ENCODE measurements at places on chromosomes 6 and 20.

GRCh38 chr6:154960299-154960843, 34.7 kb upstream of the TIAM2 start:
- DNase-seq = no peak

DNA sequence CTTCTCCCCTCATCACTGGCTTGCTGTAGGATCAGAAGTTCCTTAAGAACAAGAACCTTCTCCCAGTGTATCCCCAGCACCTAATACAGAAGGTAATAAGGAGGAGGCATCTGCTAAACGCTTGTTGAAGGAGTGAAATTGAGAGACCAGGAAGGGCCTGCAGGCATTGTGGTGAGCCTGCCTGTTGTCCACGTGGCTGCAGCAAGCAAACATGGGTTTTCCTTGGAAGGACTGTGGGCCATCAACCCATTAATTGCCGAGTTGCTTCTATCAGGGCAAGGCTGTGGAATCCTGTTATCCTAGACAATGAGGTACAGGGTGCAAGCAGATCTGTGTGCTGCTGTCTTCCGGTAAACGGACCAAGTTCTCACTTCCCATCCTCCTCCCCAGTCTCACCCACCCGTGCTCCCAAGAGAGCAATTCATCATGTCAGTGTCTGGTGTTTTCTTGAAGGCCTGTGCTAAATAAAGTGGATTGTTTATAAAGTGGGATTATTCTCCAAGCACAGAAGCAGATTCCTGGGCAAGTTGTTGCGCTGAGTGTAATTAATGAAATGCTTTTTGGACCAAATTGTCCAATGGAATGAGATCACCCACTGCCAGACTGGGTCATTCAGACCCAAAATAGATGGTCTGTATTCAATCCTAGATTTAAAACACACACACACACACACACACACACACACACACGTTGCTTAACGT, 164.6 kb upstream of the CDYL start:
- DNase-seq = no peak

GRCh38 chr6:101231606-101232235, 161.8 kb upstream of the GRIK2 start:
- no peak for DNase-seq

GRCh38 chr6:28615955-28616747, 90.5 kb downstream of the GPX5 start:
- DNase-seq = no peak

GRCh38 chr20:51871943-51872342, 69.6 kb upstream of the SALL4 start:
- no peak for DNase-seq

- DNase-seq = peak; percentile 38
Measured at GRCh38 chr20:50844430-50845100, 49.7 kb downstream of the BCAS4 start.

DNA sequence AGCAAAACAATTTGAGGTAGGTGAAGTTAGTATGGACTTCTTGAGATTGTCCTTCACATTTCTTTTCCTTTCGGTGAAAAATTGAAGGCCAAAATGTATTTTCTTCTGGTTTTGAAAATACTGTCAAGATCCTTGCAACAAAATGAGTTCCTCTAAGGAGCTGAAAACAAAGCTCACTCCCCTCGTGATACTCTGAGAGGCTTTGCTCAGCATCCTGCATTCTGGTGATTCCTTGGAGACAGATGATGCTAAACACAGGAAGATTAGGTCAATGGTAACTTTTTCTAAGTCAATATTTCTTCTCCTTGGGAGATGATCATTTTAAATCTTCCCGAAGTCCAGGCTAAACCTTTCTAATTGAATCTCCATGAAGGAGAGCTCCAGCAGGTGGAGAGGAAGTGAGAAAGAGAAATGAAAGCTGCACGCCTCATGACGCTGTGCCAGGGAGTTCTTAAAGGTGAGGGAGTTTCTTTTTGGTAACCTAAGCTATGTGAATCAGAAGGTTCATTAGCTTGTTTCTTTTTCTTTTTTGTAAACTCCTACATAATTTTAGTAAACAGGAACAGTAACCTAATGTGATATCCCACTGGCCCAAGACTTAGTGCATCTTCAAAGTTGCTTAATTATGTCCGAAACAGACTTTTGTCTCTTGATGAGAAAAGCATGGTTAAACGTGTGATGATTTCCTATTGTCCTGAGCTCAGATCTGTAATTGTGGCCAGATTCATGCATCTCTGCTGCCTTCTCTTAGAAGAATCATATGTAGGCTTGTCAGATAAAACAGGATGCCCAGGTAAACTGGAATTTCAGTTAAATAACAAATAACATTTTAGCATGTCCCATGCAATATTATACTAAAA, 15.0 kb downstream of the ESR1 start:
- DNase-seq = no peak

DNA sequence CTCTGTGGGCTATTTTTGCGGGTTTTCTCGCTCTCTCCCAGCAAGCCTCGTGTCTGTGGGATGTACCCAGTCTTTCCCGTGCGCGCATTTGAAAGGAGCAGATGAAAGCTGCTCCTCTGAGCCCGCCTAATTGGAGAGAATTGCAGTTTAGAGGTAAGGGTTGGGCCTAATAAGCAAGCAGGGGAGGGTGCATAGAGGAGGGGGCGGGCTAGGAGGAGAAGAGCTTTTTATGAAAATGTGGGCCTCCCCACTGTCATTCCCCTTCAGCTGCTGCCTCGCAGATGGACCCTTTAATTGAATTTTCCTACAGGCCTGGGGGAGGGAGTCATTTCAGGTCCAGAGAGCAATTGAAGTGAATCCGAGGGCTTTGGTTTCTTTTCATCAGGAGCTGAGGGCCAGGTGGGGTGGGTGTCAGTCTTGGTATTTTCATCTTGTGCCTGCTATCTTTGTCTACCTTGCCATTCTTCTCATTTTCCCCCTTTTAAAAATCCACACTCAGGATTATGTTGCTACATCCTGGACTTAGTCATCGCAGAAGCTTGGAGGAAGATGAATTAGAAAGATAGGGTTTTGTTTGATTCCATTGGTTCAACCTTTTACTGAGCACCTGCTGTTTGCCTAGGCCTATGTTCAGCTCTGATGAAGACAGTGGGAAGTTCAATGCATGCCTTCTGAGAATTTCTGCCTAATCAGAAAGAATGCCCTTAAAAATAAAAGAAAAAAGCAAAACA, 423.4 kb downstream of the CD83 start:
- no peak for DNase-seq

DNA sequence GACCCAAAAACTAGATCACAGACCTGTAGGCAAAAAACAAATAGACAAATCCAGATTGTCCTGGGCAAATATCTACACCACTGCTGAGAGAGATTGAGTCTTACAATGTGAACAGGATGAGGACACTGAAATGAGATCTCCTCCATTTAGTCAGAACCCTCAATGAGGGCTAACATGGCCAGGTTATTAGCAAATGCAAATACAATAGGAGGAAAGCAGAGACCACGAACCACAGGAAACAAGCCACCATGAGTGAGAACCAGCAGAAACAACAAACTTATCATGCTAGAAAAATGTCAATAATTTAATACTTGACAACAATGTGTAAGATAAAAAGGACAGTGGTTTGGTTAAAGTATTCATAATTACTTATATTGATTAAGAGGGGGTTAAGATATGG, 162.8 kb downstream of the SYNE1 start:
- DNase-seq = no peak

DNA sequence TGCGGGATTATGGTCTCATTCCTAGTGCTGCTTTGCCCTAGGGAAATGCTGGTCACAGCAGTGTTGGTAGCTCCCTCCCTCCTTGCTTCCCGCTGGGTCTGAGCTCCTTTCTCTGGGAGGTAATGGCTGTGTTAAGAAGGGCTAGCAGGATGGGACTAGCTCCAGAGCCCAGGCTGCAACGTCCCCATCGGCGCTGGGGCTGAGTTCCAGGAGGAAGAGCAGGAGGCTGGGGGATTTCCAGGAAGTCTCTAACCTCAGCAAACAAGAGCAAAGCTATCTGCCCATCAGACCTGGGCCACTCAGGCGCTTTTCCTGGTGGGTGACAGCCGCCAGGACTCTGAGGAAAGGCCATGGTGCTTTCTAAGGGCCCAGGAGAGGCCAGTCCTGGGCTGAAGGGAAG, 174.2 kb downstream of the DLL1 start:
- no peak for DNase-seq

- no peak for DNase-seq
Measured at GRCh38 chr6:1231941-1232340, 80.0 kb upstream of the FOXQ1 start.

DNA sequence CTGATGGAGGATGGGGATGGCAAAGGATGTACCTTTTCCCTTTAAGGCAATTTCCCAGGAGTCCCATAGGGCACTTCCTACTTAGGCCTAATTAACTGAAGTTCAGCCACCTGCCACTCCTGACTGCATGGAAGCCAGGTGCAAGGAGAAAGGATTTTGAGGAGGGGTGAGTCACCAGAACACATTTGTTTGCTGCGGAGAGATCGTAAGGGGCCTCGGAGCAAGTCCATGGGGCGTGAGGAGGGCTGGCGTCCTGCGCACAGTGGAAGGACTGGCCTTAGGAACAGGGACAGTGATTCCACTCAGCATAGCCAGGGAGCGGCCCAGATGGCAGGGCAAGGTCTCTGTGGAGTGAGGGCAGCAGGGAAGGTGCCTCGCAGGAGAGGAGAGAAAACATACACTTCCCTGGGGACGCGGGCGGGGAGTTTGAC, 11.8 kb upstream of the MAP1LC3A start:
- no peak for DNase-seq

DNA sequence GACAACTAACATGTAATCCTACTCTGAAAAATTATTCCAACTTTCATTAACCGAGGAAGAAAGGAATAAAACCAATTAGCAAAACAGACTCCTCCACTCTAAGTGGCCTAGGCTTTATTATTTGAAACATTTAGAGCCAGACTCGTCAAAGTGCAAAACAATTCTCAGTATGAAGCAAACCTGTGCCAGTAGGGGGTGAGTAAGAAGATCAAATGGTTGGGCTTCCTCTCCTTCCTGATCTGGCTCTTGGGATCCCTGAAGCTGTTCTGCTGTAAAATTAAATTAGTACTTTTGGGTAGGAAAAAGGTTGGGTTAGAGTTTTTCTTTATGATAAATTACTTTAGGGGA, 177.6 kb upstream of the MAN1A1 start:
- DNase-seq = no peak

DNA sequence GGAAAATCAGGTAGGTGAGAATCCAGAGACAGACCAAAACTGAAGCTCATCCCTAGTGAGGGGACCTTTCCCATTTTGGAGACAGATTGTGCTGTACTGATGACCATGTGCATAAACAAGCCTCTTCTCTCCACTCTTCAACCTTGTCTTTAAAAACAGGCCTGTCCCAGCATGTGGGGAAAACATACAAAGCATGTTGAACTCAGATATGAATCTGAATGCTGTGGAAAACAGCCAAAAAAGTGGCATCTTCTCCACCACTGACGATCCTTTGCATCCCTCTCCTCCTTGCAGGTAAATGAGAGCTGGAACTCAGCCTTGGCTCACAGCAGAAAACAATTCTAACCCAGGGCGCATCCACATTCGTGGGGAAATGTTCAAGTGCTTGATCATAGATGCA, 123.7 kb upstream of the FOXQ1 start:
- no peak for DNase-seq

- no peak for DNase-seq
Measured at GRCh38 chr6:28125401-28125800, 992 bp downstream of the ZSCAN16 start.

DNA sequence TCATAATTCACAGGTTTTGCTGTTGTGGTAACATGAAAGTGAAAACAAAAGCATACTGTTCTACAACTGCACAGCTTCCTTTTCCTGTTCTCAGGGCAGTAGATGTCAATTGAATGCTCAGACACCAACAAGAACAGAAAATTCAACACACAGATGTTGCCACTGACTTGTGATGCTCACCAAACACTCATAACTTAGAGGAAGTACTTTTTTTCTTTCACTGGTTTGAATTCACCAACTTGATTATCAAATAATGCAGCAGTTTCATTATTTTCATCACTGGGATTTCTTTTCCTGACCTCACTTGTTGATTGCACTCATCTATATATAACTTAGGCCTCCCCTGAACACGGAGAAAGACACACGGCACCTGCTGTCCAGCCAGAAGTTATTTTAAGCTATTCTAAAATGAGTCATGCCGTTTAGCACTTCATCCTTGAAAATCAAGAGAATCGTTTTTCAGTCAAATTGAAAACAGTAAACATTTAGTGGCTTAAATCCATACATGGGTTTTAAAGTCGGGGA, 949 bp downstream of the TXLNB start:
- peak; percentile 75 for DNase-seq

- peak; percentile 73 for DNase-seq
Measured at GRCh38 chr6:53154794-53155193, 6.2 kb upstream of the GCM1 start.

GRCh38 chr6:152355166-152355565, 282.0 kb downstream of the SYNE1 start:
- no peak for DNase-seq

GRCh38 chr20:40938020-40938419, 90.6 kb upstream of the TOP1 start:
- DNase-seq = no peak

GRCh38 chr6:23823421-23823820, 302.6 kb upstream of the NRSN1 start:
- no peak for DNase-seq

DNA sequence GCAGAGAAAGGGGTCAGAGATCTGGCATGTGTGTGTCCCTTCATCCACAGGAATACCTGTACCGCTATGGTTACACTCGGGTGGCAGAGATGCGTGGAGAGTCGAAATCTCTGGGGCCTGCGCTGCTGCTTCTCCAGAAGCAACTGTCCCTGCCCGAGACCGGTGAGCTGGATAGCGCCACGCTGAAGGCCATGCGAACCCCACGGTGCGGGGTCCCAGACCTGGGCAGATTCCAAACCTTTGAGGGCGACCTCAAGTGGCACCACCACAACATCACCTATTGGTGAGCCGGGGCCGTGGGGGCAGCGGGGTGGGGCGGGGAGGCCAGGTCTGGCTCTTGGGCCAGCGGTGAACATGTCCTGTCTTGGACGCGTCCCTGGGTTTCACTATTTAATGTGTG, 1.1 kb downstream of the MMP9 start:
- DNase-seq = no peak

GRCh38 chr20:53220482-53221307, 248.5 kb downstream of the TSHZ2 start:
- no peak for DNase-seq

- DNase-seq = no peak
Measured at GRCh38 chr6:29656157-29656556, 735 bp upstream of the MOG start.

DNA sequence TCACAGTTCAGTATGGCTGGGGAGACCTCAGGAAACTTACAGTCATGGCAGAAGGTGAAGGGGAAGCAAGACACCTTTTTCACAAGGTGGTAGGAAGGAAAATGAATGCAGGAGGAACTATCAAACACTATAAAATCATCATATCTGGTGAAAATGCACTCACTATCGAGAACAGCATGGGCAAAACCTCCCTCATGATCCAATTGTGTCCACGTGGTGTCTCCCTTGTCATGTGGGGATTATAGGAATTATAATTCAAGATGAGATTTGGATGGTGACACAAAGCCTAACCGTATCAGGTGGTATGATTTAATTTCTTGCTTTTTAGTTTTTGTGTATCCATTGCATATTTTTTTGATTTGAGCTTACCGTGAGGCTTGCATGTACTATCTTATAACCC, 133.2 kb upstream of the SYNCRIP start:
- DNase-seq = no peak
